Astrocyte of the hippocampus (primary cell): ENCODE measurements at places on chromosomes 13 and 19.

- no peak for DNase-seq
These were observed 435.7 kb downstream of the EFNB2 start for GRCh38 chr13:106099765-106100164.

DNA sequence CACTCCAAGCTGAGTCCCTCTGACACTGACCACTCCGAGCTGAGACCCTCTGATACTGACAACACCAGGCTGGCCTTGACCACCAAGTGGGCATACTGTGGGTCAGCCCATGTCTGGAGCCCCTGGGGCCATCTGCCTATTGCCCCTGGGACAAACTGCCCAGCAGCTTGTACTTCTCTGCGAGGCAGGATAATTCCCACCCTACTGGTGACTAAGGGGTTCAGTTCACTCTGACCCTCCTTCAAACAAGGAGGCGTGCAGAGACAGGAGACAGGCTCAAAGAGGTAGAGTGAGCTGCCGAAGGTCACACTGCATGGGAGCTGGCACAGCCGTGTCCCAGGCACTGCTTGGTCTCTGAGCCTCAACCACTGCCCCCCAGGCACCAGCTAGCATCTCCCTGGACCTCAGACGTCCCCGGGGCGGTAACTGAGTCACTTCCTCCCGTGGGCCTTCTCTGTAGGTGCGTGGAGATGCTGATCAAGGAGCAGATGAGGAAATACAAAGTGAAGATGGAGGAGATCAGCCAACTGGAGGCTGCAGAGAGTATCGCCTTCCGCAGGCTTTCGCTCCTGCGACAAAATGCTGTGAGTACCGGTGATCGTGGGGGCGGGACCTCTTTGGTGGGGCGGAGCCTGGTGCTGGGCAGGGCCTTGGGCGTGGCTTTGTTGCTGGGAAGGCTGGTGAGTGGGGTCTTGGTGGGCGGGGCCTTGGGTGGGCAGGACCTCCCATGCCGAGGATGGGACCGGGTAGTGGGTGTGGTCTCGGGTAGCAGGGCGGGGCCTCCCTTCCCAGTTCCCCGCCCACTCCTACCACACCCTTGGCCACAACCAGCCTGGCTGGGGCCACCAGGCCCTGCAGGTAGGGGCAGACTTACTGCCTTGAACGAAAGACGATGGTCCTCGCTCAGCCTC lies 5.8 kb upstream of the USE1 start:
- peak; percentile 42 for DNase-seq

DNA sequence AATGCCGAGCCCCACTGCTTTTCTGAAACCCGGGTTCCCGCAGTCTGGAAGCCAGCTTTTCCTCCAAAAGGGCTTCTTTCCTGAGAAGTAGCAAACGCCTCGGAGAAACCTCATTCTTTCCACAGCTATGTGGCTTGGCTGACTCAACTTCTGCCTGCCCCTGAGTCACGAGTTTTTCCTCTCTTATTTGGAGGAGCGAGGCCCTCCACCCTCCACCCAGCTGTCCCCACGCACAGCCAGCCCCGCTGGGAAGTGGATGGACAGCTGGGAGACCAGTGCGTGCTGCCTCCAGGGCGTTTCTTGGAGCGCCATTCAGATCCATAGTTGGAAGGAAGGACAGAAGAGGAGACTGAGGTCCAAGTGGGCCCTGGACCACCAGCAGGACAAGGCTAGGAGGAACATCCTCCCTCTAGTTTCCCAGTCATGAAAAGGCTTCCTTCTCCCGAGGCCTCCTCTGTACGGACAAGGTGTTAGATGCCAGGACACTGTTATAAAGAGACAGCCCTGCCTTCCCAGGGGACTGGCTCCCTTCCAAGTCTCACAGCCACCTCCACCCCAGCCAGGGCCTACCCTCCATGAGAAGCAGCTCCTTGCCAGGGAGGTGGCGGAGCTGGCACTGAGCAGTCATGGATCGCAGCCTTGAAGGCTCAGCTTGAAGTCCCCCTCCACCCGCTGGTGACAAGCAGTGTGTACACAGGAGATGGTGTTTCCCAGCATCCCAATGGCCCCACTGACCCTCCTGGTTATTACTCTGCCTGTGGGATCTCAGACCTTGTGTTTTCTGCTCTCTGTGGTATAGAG lies 2.5 kb upstream of the PLEKHF1 start:
- peak; percentile 93 for DNase-seq

GRCh38 chr13:71320452-71320851 lies 546.6 kb downstream of the DACH1 start:
- peak; percentile 1 for DNase-seq

DNA sequence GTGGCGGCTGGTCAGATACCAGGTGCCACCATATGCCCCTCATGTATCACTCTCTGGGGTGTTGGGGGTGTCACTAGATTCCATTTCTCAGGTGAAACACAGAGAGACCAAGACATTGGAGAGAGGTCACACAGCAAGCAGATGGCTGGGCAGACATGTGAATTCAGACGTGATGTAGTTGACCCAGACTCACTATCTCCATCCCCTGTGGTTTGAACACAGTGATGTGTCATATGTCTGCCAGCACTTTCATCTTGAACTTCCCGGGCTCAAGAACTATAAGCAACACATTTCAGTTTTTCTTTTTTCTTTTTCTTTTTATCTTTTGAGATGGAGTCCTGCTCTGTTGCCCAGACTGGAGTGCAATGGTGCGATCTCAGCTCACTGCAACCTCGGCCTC lies 16.1 kb upstream of the UPF1 start:
- no peak for DNase-seq

DNA sequence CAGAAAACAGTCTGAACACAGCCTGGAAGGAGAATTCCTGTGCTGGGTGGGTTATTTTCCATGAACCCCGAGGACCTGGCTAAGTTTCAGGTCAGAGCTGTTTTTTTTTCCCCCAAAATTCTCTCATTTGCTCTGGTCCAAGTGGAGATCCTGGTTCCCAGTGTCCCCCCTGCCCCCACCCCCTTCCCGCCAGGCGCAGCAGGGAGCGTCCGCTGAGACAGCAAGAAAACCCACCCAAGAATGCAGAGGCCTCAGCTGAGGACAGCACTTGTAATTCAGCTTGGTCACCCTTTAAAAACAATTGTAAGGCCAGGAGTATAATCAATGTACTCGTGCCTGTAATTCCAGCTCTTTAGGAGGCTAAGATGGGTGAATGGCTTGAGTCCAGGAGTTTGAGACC lies 11.4 kb upstream of the TSPAN16 start:
- no peak for DNase-seq

GRCh38 chr13:77810430-77810829 lies 108.2 kb downstream of the EDNRB start:
- DNase-seq, result peak; percentile 27

GRCh38 chr19:4414800-4415321 lies 12.4 kb downstream of the CHAF1A start:
- peak; percentile 39 for DNase-seq

DNA sequence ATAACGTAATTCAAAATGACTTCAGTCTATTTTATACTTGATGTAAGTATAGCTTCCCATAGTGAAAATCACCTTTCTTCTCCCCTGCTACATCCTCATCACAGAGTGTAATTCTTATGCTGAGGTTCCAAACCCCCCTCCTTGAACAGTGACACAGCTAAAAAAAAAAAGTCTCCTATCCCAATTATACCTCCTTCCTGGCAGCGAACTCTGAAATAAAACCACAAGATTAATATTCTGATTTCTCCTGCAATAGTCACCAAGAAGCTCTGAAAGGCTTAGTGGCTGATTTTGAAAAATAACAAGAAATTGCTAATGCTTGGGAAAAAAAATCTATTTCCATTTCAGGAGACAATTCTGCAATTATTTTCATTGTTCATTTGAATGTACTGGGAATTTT lies 36.3 kb downstream of the EFNB2 start:
- peak; percentile 67 for DNase-seq

GRCh38 chr19:46728693-46729339 lies 11.9 kb upstream of the PRKD2 start:
- DNase-seq, result peak; percentile 82

- DNase-seq, result peak; percentile 72
These were observed 82.2 kb downstream of the SLAIN1 start for GRCh38 chr13:77779552-77780272.

DNA sequence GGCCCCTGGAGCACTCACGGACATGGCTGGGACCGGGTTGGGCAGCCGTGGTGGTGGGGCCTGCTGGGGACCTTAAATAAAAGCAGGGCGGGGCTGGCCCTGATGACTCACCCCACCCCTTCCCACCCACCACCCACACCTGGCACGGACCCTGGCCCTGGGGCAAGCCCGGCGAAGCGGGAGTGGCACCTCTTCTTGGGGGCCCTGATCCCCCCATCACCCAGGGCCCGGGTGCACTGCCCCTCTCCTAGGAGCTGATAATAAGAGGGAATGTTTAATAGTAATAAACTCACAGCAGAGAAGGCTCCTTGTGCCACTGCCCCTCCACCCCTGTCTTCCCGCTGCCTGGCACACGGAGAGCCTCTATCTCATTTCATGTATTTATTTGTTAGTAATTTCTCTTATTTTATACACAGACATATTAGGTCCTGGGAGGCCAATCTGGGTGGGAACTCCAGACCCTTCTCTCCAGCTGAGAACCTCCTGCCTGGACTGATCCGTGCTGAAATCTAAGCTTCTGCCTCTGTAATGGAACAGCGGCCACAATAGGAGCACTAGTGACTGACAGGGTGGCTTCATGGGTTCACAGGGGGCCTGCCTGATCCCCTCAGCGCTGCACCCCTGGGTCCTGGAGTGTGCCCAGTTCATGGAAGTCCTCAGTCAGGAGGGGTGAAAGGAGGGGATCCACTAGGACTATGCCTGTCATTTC lies at the start of gene LGALS7:
Gene LGALS7 (minus strand): TSS at position 49 of the 709 bp plus-strand sequence. CDS start 25 bp downstream, at position 24.
- no peak for DNase-seq

GRCh38 chr13:94318418-94318817 lies 161.1 kb downstream of the DCT start:
- no peak for DNase-seq

DNA sequence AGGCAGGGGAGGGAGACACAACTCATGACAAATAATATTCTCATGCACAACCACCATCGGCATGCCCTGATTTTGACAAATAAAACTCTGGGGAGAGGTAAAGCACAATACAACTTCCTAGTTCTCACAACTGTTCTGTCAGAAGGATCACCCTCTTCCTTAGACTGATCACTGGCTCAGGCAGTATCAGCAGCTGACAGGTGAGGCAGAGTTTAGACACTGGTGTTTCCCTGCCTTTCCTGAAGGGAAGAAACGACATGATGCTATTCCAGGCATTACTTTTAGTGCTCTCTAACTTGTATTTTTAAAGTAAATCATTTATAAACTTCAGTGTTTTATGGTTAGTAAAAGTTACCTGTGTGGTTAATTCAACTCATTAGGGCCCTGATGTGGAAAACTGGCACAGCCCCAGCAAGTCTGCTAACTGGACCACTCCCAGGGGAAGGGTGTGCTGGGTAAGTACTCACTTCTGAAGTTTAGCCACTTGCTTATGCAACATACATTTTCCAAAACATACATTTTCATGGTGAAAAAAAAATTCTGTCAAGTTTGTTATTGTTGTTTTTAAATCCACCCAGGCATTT lies 82.8 kb downstream of the CRYL1 start:
- no peak for DNase-seq

GRCh38 chr19:18802354-18802753 lies 11.2 kb upstream of the COMP start:
- DNase-seq, result no peak

- no peak for DNase-seq
These were observed 30.7 kb upstream of the SERPINE3 start for GRCh38 chr13:51308781-51309180.

DNA sequence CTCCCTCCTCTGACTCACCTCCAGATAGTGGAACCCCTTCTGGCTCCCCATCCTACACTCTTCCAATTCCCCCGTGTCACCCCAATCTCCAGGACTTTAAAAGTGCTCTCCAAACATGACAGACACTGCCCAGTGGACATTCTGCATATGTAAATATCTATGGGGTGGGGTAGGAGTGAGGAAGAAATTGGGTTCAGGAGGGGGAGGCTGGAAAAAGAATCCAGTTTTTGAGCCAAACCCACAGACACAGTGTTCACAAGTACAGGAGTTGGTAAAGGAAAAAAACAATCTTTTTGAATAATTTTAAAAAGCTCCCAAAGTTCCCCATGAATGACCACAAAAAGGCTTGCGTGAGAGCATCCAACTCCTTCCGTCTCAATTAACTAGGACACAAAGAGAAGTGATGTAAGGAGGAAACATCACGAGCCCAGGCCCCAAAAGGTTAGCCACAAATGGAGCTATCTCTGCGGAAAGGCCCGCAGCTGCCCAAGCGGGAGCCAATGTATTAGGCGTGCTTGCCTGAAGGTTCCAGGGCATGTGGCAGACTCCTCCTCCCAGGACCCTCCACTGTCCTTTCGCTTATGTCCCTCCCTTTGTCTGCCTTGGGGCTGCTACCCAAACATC lies 18.0 kb downstream of the ZC3H4 start:
- peak; percentile 94 for DNase-seq

GRCh38 chr19:35396240-35396885 lies 25.5 kb downstream of the GPR42 start:
- no peak for DNase-seq

DNA sequence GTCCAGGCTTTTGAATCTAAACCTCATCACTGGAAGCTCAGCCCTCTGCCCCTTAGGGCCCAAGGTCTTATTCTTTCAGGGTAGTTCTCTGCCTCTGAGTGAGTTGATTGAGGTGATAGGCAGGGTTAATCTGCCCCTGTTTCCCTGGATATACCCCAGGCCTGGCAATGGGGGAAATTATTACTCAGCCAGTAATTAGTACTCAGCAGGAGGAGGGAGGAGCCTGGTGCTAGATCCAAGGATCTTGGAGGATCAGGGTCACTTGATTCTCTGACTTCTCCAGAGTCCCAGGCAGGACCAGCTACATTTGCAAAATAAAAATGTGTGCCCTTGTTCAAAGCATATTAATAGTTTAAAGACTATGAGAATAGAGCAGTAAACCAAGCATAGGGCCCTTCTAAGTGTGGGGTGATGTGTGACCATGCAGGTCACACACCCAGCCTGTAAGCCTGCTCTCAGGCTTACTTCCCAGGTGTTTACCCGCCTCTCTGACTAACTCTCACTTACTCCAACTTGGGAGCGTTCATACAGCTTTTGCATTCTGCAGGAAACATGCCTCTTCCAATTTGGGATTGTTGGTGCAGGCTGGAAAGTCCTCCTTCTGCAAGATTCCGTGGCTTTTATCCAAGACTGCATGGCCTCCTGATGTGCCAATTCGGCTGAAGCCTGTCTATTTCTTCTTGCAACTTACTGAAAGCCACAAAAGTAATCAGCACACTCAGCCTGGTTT lies 7.9 kb upstream of the STK24 start:
- DNase-seq, result peak; percentile 46

- no peak for DNase-seq
These were observed 335.8 kb downstream of the SLITRK1 start for GRCh38 chr13:83546476-83546875.
